ENCODE measurements at places on chromosomes 7 and 10. TPM values are rescaled to one million over a fixed set of nuclear protein-coding genes. Genes with fewer than 3 reads are reported as not detected.

DNA sequence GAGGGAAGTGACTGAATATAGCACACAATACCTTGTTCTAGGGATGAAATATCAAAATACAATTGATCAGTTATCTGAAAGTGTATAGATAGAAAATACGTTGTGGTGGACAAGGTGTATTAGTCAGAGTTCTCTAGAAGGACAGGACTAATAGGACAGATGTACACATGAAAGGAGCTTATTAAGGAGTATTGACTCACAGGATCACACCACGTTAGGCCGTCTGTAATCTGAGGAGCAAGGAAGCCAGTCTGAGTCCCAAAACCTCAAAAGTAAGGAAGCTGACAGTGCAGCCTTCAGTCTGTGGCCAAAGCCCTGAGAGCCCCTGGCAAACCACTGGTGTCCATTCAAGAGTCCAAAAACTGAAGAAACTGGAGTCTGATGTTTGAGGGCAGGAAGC lies 406.1 kb downstream of the MDFIC start:
- no peak overlapping the region for H3K27ac ChIP-seq
- no peaks in the 10 kb centered on the region for H3K27me3 ChIP-seq
- H3K4me1 ChIP-seq = no peaks in the 10 kb centered on the region
- H3K36me3 ChIP-seq = no peaks in the 10 kb centered on the region
- no peak overlapping the region for H3K4me3 ChIP-seq

DNA sequence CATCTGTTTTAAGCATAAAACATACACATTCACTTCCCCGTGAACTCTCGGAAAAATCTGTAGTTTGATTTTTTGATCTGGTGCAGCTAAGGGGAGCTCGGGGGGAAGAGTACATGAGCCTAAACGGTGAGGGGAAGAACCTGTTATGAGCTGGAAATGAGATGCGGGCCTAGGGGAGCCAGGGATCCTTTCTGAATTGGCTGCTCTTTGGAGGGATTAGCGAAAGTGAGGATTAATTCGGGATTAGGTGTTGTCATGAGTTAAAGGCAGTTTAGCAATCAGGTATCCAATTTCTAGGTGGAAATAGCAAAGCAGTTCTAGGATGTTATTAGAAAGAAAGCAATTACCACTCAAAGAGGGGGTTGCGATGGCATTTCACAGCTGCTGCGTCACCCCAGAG lies 51.1 kb upstream of the ADARB2 start:
- DNase-seq = no peak
- H3K4me1 ChIP-seq = no peaks in the 10 kb centered on the region
- no peaks in the 10 kb centered on the region for H3K27me3 ChIP-seq
- no peak overlapping the region for H3K27ac ChIP-seq
- no peaks in the 10 kb centered on the region for H3K36me3 ChIP-seq

- H3K36me3 ChIP-seq = no peaks in the 10 kb centered on the region
- peaks cover 8% of the 10 kb centered on the region for H3K27me3 ChIP-seq
- no peak overlapping the region for H3K27ac ChIP-seq
- no peak for DNase-seq
- H3K4me3 ChIP-seq = no peak overlapping the region
Observed at GRCh38 chr7:96005271-96005670, 232.9 kb downstream of the DYNC1I1 start.

DNA sequence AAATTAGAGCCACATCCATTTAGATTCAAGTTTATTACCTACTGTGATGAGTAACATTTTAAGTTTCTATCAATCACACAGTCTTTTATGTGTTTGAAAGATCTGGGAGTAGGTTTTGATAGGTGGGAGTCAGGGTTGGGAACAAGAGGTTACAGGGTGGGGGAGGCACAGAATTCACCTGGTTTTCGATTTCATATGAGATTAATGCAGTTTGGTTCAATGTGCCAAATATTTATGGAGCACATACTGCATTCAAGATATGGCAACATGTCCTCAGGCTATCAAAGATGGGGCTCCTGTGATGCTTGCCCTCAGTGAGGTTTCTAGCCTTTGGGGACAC lies 564.1 kb downstream of the SUGCT start:
- no peak overlapping the region for H3K4me3 ChIP-seq
- DNase-seq = no peak
- no peak overlapping the region for H3K27ac ChIP-seq

DNA sequence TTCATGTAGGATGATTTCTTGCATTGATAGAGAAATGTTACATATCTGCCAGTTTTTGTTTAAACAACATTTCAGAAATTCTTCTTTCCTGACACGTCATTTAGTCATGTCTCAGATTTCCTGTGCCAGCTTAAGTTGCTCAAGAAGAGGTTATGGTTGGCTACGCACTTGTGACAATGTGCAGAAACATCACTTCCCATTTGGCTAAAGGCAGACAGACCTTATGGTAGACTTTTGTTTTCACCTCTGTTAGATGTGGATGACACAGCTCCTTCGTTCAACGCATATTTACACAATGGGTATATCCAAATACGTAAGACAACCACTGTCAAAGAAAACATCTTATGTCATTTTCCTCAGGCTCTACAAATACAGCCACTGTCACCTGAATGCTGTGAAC lies 125.8 kb downstream of the DOCK4 start:
- no peak overlapping the region for H3K4me3 ChIP-seq
- DNase-seq = no peak
- no peaks in the 10 kb centered on the region for H3K36me3 ChIP-seq
- peaks cover 13% of the 10 kb centered on the region for H3K27me3 ChIP-seq
- peaks cover 7% of the 10 kb centered on the region for H3K4me1 ChIP-seq
- no peak overlapping the region for H3K27ac ChIP-seq

- peaks cover 63% of the 10 kb centered on the region for H3K4me1 ChIP-seq
- peak overlapping the region; percentile 89 for H3K4me3 ChIP-seq
- peaks cover 34% of the 10 kb centered on the region for H3K36me3 ChIP-seq
- DNase-seq = peak; percentile 80
- H3K27me3 ChIP-seq = no peaks in the 10 kb centered on the region
Observed at GRCh38 chr7:4745971-4746919, 29.2 kb upstream of the AP5Z1 start.

DNA sequence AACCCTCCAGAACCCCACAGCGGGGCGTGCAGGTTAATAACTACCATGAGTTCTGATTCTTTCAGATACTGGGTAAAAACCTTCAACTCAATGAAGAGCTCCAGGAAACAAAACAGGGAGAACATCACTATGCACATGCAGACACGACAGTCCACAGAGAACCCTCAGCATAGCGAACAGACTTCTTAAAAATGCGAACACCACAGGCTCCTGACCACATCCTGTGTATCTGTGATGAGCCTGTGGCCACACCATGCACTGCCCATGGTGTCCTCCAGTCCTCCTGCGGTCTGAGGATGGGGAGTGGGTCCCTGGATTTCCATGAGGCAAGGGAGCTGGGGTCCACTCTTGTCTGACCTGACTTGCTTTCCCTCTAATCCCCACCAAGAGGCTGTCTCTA lies 107.2 kb downstream of the COBL start:
- no peak for DNase-seq
- H3K27ac ChIP-seq = no peak overlapping the region
- H3K36me3 ChIP-seq = no peaks in the 10 kb centered on the region
- no peaks in the 10 kb centered on the region for H3K4me1 ChIP-seq

DNA sequence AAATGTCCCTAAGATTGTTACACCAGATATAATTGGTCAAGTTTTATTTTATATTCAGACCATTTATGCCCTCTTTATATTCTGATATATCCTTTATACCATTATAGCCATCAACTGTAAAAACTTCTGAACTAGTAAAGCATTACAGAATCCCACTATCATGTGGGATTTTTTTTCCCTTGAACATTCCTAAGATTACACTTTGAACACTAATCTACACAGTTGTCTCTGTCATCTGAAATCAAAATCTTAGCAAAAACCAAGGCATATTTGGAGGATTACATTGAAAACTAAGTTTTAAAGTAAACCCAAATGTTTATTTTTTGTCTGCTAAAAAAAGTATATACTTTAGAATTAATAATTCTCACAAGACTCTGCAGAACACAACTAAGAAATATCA lies 116.2 kb upstream of the GPR22 start:
- no peak overlapping the region for H3K4me3 ChIP-seq
- no peaks in the 10 kb centered on the region for H3K4me1 ChIP-seq
- H3K36me3 ChIP-seq = no peaks in the 10 kb centered on the region

DNA sequence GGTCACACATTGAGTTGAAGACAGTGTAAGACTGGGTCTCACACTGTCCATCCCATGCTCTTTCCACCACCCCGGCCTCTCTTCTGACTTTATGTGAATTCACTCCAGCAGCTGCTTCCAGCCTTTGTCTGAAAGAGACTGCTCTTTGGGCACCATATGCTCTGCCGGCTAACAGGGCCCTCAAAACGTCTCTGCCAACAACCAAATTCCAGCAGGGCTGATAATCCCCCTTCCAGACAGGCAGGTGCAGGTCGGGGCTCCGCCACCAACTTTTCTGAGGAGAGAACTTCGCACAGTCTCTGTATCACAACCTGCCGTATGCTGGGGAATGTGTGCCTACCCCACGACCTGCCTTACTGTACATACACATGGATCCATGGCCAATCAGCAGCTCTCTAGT lies 64.3 kb downstream of the PLXNA4 start:
- peaks cover 28% of the 10 kb centered on the region for H3K4me1 ChIP-seq
- peaks cover 9% of the 10 kb centered on the region for H3K27me3 ChIP-seq
- no peaks in the 10 kb centered on the region for H3K36me3 ChIP-seq
- H3K4me3 ChIP-seq = no peak overlapping the region
- DNase-seq = no peak

GRCh38 chr7:150408393-150409299 lies 29.5 kb downstream of the ZNF775 start:
- peaks cover 21% of the 10 kb centered on the region for H3K36me3 ChIP-seq
- no peaks in the 10 kb centered on the region for H3K27me3 ChIP-seq
- DNase-seq = no peak
- H3K4me3 ChIP-seq = peak overlapping the region; percentile 19
- H3K4me1 ChIP-seq = peaks cover 27% of the 10 kb centered on the region
- peak overlapping the region; percentile 68 for H3K27ac ChIP-seq

DNA sequence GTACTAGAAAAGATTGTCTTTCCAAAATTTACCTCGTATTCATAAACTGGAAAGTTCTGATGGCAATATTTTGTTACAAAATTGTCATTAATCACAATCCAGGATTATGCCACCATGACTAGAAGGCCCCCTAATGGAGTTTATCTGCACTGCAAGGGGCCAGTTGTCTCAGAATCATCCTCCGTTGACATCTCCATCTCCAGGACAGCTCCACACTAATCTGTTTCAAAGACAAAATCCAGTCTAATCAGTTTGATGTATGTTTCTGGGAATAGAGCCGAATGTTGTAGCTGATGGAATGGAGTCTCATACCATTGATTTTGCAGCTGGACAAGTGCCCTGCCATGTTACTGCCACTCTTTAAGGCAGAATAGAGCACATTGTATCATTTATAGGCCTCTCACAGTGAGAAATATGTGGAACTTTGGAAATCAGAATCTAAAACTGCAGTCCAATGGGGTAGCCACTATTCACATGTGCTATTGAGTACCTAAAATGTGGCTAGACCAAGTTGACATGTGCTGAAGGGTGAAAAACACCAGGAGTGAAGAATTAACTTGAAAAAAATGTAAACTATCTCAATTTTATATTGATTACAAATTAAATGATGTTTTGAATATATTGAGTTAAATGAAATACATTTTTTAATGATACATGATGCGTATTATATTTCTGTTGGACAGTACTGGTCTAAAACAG lies 38.3 kb upstream of the TOMM7 start:
- peak; percentile 70 for DNase-seq
- H3K27me3 ChIP-seq = no peaks in the 10 kb centered on the region
- H3K27ac ChIP-seq = peak overlapping the region; percentile 14
- no peak overlapping the region for H3K4me3 ChIP-seq

DNA sequence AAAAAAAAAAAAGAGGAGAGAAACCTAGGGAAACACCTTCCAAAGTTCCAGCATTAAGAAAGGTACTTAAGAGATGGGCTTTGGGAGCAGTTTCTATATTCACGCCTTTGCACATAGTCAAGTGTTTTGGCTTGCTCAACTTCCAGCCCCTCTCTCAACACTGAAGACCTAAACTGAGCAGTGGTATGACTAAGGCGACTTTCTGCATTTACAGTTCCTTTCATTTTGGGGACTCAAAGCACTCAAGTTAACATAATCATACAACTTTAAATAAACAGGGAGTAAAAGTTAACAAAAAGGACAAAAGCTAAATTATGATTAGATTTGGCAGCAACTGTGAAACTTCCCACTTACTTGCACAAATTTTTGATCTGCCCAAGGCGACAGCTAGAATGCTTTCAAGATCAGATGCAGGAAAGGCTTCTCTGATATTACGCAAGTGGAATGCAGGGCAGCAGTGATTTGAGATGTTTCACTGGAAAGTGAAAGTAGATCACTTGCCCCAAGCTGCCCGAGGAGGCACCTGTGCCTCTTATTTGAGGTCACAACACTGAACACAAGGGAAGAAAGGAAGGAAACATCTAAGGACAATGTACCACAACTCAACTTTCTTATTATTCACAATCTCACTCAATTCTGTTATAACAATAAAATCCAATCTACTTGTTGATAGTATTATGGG lies 199.5 kb downstream of the SKAP2 start:
- H3K27ac ChIP-seq = no peak overlapping the region
- peaks cover 10% of the 10 kb centered on the region for H3K4me1 ChIP-seq
- H3K36me3 ChIP-seq = no peaks in the 10 kb centered on the region
- DNase-seq = peak; percentile 77
- H3K4me3 ChIP-seq = no peak overlapping the region

DNA sequence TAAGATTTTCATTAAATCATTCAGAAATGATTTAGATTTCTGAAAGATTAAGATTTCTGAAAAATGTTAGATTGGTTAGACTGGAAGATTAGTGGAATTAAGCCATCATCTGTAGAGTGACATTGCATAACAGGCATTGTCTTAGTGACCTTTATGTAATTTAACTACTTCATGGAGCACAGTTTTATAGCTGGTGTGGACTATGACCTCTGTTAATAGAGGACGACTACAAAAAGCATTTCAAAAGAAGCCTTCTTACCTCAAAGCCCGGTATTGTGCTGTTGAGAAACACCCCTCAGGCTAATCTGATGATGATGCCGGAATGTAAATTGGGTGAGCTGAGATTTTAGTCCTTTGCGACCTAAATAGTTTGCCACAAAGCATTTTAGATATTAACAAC lies 55.6 kb downstream of the GALNT11 start:
- DNase-seq = no peak
- peaks cover 23% of the 10 kb centered on the region for H3K4me1 ChIP-seq
- no peak overlapping the region for H3K27ac ChIP-seq
- H3K4me3 ChIP-seq = no peak overlapping the region

Gene TRUB1
- 20.9 TPM for total RNA-seq

Gene TIAL1
- total RNA-seq = 212 TPM

Gene ARMC10
- 56.5 TPM for total RNA-seq

Gene AGFG2
- 112 TPM for total RNA-seq

Gene PAPOLB
- total RNA-seq = not detected

Gene EGR2
- 201 TPM for total RNA-seq

Gene HTR5A
- total RNA-seq = not detected

Gene ARHGEF5
- 9.4 TPM for total RNA-seq

Gene OPN4
- total RNA-seq = not detected
